ENCODE measurements at places on chromosomes 6 and 20. TPM values are rescaled to one million over a fixed set of nuclear protein-coding genes. Genes with fewer than 3 reads are reported as not detected.

Gene EPPIN
- total RNA-seq = not detected

GRCh38 chr6:1145768-1146218, 166.1 kb upstream of the FOXQ1 start:
- DNase-seq = no peak

Gene ABCC10
- total RNA-seq = 26.9 TPM

GRCh38 chr20:25041813-25042530, 16.0 kb downstream of the ACSS1 start:
- no peak for DNase-seq

Gene HLA-DPB1
- 5.5 TPM for total RNA-seq

Gene CCM2L
- not detected for total RNA-seq

- DNase-seq = no peak
These were observed 1.4 kb upstream of the BTN3A1 start for GRCh38 chr6:26400626-26401025.

- DNase-seq = no peak
These were observed 150.5 kb downstream of the UNC5CL start for GRCh38 chr6:40888456-40888990.

Gene LZTS3
- 10.4 TPM for total RNA-seq

Gene PDYN
- not detected for total RNA-seq

DNA sequence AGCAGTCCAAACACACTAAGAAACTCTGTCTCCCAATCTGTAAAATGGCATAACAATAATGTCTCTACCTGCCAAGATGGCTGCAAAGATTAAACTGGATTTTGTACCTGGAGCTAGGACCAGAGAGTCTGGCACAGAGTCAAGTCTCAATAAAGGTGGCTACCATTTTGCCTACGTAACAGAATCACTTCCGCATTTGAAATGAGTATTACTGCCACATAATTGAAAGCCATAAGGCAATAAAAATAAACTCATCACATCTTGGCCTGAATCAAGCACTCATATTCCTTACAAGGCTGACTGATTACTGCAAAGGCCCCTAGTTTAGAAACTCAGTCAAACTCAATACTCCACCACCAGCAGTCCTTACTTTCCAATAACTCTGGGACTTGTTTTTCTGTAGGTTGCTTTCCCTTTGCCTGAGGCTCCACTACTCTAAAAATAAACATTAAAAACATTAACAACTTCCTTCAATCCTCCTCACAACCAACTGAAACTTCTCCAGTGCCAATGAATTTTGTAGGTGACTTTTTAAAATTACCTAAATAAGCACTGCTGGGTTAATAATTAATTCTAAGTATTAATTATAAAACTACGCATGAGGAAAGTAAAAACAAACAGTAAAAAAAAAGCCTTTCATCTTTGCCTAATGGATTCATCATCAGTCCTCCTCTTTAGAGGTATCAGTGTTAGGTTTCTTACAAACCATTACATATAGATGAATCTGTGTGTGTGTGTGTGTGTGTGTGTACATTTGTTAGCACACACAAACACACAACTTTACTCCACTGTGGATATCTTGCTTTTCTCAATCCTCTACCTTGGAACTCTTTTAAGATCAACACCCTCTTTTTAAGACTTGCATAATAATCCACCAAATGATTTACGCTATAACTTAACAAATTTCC, 3.7 kb downstream of the KIF16B start:
- no peak for DNase-seq

DNA sequence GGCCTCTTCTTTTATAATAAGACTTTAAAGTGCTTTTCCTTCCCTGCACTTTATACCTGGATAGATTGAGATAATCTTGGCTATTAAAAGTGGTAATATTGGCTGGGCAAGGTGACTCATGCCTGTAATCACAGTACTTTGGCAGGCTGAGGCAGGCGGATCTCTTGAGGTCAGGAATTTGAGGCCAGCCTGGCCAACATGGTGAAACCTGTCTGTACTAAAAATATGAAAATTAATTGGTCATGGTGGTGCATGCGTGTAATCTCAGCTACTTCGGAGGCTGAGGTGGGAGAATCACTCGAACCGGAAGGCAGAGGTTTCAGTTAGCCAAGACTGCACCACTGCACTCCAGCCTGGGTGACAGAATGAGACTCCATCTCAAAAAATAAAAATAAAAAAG, 197.1 kb upstream of the RGS17 start:
- no peak for DNase-seq

GRCh38 chr6:53731866-53732636, 62.8 kb upstream of the LRRC1 start:
- DNase-seq = no peak

Gene GSTA3
- total RNA-seq = not detected

DNA sequence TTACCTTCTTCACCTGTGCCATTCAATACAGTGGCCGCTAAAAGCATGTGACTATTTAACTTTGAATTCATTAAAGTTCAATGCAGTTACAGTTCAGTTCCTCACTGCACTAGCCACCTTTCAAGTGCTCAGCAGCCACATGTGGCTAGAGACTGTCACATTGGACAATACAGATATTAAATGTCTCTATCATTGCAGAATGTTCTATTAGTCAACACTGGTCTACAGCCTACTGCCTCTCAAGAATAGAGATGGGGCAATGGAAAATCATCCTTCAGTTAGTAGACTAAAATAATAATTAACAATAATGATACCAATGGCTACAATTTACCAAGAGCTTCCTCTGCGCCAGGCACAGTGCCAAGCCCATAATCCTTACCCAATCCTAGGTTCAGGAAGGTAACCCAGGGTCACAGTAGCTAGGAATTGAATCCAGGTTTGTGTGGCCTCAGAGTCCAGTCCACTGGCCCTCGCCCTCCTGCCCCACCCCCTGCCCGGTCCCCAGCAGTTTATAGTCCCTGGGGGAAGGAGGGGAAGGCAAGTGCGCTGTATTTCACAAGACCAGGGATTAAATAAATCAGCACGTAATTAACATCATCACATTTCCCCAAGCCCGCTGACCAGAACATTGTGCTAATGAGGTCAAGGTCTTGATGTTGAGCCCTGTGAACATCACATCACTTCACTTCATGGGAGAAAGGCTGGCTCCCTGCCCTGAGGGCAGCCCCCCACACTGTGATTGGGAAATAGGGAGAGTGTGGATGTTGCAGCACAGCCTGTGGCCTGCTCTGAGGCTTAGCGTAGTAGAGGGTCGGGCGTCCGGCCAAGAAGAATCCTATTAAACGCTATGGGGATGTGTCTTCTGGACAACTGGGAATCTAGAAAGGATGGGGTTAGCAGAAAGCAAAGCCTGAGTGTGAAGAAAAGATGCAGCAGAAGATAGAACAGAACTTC, 147.2 kb downstream of the VEGFA start:
- no peak for DNase-seq

Gene LRRN4
- total RNA-seq = 71.2 TPM

- no peak for DNase-seq
These were observed 49.8 kb upstream of the FANCE start for GRCh38 chr6:35402136-35402855.

DNA sequence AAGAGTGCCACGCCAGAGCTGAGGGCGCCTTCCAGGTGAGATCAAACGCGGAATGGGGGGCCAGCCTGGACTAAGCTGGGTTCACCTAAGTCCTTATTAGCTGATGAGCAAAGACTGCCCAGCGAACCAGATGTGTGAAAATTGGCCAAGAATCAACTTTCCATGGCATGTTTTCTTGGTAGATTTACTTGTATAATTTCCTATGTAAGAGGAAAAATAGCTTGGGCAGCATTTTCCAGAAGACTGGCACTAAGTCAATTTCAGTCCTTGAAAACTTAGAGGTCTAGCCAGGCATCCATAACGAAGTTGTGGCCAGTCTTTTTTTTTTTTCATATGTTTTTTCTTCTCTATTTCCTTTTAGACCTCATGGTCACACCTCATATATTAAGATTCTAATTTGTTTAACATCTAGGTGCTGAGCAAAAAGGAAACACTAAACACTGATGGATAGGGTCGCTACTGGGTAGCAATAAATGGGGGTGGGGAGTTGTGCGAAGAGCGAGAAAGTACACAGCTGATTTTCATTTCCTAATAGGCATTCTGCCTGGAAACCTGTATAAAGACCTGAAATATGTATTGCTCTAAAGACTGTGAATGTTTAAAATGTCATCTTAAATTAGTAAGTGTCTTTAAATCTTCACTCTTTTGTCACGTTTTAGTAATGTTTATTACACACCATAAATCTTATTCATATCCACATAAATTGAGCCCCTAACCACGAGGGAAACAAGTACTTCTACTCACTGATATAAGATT, 188.8 kb downstream of the CD83 start:
- DNase-seq = no peak

GRCh38 chr20:63681609-63682142, 14.8 kb upstream of the TNFRSF6B start:
- DNase-seq = no peak

Gene AIF1
- total RNA-seq = 0.33 TPM

Gene QKI
- 189 TPM for total RNA-seq

Gene FERMT1
- 22.1 TPM for total RNA-seq

- no peak for DNase-seq
These were observed 126.8 kb upstream of the SLC35B3 start for GRCh38 chr6:8562125-8562524.

- DNase-seq = no peak
These were observed at the start of gene HTR1E for GRCh38 chr6:86937219-86938079. TSS of gene HTR1E (plus strand) at chr6:86937528. CDS start at chr6:87015335, 77,807 bp downstream.

Gene HLA-DMB
- 2.3 TPM for total RNA-seq

Gene PAK1IP1
- total RNA-seq = 27.5 TPM

DNA sequence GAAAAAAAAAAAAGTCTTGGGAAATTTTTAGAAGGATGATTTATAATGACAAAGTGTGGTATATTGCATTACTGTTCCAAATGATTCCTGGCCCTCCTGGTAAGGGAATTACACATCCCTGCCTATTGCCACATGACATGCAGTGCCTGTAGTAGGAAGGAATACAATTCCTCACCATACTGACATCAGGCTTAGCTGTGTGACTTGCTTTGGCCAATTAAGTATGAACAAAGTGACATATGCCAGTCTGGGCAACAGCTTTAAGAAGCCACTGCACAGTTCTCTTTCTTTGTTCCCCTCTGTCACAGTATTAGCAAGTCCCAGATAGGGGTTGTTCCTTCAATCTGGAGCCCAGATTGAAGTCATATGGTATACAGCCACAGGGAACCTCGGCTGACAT, 100.5 kb downstream of the KIF13A start:
- no peak for DNase-seq

Gene ISM1
- not detected for total RNA-seq

DNA sequence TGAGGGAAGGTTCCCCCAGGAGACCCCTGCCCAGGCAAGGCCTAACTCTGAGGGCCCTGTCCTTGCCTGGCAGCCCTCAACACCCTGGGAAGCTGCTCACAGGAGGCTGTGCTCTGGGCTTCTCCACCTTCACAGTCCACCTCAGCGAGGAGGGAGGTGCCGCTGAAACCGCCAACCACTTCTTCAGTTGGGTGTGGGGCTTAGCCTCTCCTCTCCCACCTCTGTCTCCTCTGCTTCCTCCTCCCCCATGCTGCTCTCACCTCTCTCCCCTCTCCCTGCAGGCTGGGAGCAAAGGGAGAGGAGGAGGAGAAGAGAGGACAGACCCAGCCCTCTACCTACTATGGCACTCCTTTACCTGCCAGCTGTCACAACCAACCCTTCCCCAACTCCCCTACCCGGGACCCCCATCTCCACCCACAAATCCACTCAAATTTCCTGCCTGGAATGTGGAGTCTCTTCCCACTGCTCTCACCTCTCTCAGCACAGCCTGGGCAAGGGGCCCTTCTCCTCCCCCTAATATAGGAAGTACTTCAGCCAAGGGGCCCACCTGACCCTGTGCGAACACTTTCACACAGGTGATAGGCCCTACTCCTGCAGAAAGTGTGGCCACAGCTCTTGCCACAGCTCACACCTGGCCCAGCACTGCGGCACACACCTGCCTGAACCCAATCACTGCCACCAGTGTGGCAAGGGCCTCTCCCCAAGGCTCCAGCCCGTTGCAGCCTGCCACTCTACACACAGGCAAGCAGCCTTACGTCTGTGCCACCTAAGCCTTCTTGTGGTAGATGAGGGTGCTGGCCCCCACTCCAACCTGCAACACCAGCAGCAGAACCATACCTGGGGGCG, 7.2 kb downstream of the RING1 start:
- no peak for DNase-seq

GRCh38 chr20:39756828-39757227, 794.7 kb downstream of the DHX35 start:
- DNase-seq = no peak

DNA sequence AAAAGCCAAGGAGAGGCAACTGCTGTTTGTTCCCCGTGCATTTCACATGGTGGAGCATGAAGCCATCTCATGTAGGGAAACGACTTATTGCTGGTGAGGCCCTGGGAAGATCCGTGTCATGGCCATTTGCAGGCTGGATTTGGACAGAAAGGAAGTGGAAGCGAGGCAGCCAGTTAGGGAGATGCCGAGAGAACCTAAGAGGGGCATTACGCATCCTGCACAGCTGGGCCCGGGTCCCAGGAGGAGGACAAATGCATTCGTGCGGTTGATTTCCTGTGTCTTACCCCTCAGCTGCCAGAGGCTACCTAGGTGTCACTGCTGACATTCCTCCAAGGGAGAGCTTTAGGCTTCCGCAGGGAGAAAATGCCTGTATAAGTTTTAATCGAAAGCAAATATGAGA, 316.2 kb upstream of the CDYL start:
- DNase-seq = no peak

DNA sequence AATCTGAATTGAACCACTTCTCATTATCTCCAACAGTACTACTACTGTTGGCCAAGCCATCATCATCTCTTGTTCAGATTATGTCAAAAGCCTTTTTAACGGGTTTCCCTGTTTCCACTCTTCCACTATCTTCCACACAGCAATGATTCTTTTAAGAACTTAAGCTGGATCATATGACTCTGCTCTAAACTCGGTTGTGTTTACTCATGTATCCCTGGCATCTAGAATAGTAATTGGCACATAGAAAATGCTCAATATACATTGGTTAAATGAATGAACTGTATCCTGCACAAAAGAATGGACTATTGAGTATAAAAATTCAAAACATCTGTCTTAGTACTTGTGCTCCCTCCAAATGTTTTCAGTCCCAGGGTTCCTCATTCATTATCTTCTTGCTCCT, 2.8 kb upstream of the COX7A2 start:
- DNase-seq = no peak

Gene BNIP5
- total RNA-seq = 0.07 TPM

Gene BPIFB3
- total RNA-seq = not detected
